Stimulated activated CD4-positive, alpha-beta T cell treated with anti-CD3 and anti-CD28 coated beads, TNF-alpha, amount 100 ng/mL, for 48 hours (primary cell): ENCODE measurements at places on chromosomes 2 and 18.

DNA sequence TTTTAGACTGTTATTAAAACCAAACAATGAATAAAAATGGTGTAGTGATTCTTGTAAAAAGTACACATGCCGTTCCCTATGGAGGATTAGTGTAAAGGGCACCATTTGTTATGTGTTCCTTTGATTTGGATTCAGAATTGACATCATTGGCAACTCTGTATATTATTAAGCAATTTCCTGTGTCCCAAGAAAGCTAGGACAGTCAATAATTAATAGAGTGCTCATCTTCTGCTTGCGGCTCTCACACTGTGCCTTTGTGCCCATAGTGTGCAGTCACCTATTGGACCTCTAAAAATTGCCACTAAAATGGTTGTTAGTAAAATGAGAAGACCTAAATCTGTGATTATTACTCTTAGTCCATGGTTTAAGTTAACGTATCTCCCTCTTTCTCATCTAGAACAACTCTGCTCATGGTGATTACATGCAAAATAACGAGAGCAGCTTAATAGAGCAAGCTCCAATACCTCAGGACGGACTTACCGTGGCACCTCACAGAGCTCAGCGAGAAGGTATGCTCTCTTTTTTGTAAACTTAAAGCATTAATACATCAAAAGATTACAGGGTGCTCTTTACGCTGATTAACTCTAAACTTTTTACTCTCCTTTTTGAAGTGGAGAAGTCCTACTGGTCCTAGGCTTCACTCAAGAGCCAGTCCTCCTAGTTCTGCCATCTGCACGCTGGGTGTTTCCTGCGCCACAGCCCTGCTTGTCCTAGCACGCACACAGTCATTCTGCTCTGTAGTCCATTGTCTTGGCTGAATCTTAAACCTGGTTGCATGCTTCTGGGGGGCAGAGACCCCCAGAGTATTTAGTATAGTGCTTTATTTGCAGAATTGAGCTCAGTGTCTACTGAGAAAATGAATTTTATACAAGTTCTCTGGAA, 16.7 kb downstream of the ZCCHC2 start:
- no peak for DNase-seq

DNA sequence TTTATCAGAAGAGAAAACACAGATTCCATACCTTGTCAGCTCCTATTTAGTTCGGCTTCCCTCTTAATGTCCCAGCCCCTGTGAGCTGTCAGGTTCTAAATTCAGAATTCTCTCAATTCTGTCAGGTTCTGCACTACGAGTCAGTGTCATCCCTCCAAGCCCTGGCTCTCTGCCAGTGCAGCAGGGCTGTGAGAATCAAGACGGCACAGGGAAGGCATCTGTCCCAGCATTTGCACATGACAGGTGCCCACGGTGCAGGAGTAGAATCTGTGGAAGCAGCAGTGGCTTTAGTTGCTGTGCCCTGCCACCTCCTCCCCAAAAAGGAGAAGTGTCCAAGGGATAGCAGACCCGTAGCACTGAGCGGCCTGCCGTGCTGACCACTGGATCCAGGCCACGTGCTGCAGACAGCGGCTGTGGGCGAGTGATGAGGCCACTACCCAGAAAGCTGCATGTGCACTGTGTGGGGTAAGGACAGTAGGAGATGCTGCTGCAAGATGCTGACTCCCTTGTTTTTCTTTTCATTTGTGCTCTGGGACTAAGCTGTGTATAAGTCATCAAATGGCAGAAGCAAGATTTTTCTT, 12.8 kb downstream of the RBFA start:
- DNase-seq = no peak

DNA sequence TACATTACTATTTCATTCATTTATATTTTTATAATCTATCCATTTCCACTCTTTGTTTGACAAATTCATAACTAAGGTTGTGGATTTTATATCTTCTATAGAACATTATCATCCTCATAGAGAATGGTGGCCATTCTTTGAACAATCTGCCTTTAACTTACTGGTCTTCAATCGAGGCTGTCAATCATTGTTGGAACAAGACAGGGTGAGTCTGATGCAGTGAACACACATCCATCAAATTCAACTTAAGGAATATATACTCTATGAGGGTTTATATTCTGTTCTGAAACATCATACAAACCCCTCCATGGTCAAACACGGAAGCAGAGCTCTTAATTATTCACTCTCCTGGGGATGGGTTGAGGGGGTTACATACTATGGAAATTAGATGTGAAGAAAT, 28.3 kb upstream of the KLF7 start:
- no peak for DNase-seq

DNA sequence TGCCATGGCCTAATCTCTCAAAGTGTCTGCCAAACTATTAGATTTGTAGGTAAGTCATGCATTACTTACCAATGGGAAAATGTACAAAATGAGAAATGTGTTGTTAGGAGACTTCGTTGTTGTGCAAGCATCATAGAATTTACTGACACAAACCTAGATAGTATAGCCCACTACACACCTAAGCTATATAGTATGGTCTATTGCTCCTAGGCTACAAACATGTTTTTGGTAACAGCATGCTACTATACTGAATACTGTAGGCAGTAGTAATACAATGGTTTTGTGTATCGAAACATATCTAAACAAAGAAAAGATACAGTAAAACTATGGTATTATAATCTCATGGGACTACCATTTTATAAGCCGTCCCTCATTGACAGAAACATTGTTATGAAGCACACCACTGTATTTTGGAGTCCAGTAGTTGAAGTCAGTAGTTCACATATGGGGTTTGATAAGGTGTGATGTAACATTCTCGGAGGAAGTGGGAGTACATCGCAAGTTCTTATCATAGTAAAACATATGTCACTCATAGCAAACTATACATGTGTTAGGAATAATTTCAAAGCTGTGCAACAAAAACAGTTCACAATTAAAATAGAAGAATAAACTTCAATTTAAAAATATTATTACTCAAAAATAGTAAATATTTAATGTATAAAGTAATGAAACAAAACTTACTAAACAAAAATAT, 12.0 kb upstream of the GTF2A1L start:
- no peak for DNase-seq

DNA sequence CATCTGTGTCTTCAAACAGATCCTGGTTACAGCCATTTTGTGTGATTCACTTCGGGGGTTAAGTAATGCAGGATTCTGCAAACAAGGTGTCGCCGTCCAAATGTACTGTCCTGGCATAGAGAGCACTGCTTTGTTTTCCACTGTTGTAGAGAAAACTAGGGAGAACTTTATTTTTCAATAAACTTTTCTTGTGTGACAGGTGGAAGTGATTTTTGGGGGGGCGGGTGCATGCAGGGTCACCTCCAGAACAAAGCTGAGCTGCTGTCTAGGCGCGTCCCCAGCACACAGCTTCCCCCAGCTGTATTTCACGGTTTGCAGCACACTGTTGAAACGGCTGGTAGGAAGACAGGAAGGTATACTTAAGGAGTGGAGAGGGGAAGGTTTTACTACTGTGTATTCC, 200.6 kb downstream of the MGAT5 start:
- DNase-seq = no peak

- DNase-seq = no peak
These were observed 7.3 kb downstream of the PAX3 start for GRCh38 chr2:222291485-222291841.

- DNase-seq = no peak
These were observed 40.6 kb upstream of the ANXA4 start for GRCh38 chr2:69701100-69701945.

DNA sequence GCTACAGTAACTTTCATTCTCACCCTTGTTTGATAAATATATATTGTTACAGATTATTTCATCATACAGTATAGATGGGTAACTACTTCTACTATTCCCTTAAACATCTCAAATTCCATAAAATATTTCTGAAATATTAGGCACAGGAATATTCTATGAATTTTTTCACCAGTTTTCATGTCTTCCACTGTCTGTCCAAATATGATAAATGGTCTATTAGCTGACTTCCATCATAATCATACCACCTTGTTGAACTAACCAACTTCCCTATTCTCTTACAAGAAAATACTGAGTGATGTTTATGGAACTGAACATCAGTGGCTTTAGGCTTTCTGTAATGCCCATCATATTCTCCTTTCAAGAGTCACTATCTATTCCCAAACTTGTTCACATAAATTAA, 82.4 kb downstream of the TRAPPC8 start:
- DNase-seq = no peak

GRCh38 chr2:220373878-220374277, 746.4 kb downstream of the SLC4A3 start:
- DNase-seq = no peak

GRCh38 chr2:206805887-206806607, 40.6 kb downstream of the FASTKD2 start:
- DNase-seq = no peak

DNA sequence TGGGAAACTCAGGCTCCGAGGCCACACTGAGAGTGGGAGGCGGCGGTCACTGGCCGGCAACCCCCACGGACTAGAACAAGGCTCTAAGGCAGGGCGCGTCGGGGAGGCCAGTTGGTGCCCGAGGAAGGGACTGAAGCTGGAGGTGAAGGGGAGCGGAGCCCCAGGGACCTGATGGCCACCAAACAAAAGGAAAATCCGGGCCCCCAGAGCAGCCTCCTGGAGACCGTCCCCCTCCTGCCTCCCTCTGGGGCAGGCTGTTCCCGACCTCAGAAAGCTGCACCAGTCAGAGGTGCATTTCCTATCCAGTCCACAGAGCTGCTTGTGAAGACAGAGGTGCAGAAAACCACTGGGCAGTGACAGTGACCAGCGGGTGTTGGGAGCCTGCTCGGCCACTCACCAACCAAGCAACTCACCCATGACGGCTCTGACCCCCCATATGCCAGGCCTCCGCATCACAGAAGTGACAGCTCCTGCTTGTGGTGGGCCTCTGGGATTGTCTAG, 172.7 kb downstream of the TWIST2 start:
- no peak for DNase-seq

GRCh38 chr18:27723168-27723567, 453.8 kb downstream of the CDH2 start:
- no peak for DNase-seq

GRCh38 chr18:6509832-6510231, 95.1 kb upstream of the L3MBTL4 start:
- DNase-seq = no peak

GRCh38 chr2:154699575-154699930, 1.1 kb downstream of the KCNJ3 start:
- no peak for DNase-seq

DNA sequence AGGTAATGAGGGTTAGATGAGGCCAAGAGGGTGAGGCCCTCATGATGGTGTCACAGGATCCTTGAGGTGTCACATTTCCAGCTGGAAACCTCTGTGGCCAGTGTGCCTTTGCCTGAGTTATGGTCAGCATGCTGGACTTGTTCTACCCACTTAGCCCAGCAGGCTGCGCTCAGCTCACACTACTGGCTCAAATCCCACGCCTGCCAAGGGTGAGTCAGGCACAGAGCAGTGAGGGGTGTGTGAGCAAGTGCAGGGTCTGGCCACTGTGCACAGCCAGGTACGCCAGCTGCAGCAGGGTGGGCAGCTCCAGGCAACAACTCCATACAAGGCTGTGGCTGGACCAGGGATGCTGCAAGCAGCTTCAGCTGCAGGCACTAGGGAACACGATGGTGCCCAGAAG, 616.6 kb upstream of the FSHR start:
- no peak for DNase-seq

- DNase-seq = no peak
These were observed 520 bp downstream of the GLS start for GRCh38 chr2:190881084-190881597.

- no peak for DNase-seq
These were observed 41.1 kb downstream of the LDLRAD4 start for GRCh38 chr18:13259701-13260100.

DNA sequence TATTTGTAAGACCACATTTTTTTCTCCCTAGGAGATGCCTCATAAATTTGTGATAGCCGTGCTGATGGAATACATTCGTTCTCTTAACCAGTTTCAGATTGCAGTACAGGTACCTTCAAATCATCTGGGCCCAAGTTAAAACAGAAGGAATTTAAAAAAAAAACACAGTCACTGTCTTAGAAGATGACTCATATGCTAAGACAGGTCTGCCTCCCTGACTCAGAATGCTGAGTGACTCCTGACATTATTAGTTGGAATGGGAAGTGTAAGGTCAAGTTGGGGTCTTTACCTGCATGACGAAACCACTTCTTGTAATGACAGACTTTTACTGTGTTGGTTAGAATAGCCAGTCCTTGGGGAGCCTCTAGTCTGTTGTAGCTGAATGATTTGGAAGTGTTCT, 26.3 kb downstream of the RMC1 start:
- no peak for DNase-seq

DNA sequence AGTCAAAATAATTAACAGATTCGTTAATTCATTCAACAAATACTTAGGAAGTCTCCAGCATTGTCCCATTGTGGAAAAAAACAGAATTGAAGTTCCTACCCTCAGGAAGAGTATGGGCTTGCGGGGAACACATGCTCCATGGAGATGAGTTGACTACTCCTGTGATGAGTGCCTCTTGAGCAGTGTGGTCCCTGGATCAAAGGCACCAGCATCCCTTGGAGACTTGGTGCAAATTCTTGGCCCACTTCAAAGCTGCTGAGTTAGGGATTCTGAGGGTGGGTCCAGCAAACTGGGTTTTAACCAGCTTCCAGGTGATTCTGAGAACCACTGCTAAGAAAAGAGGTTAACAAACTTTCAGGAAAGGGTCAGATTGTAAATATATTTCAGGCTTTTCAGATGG, 361.6 kb downstream of the MYCN start:
- no peak for DNase-seq

GRCh38 chr2:241635756-241636155, 1.2 kb downstream of the THAP4 start:
- no peak for DNase-seq

- DNase-seq = no peak
These were observed 640.2 kb upstream of the SYT4 start for GRCh38 chr18:43917520-43917919.

- no peak for DNase-seq
These were observed 428.7 kb upstream of the TNP1 start for GRCh38 chr2:217288472-217289063.

- peak; percentile 19 for DNase-seq
These were observed at the start of gene VPS54 for GRCh38 chr2:64019083-64019974. TSS of gene VPS54 (minus strand) at chr2:64019428. CDS start at chr2:63983999, 35,429 bp downstream.

DNA sequence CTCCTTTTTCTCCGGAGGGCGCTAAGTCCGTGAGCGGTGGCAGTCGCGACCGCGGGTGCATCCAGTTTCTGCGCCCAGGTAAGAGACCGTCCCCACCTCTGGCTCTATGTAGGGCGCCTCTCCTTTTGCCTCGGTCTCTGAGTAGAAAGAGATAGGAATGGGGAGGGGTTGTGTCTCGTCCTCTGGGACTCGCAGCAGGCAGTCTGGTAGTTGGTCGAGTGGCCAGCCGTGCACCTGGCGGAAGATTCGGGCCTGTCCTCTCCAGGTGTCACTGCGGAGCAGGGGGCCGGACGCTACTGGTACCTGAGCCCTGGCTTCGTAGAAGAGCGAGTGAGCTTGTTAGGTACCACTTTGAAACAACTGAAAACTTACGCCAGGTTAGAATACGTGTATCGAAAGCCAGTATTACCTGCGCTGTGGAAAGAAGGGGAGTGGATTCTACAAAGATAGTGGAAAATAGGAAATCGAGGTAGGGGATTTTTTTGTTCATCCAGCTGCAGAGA, 403 bp downstream of the MAP2 start:
- no peak for DNase-seq

GRCh38 chr2:231545105-231545902, 15.1 kb upstream of the NMUR1 start:
- peak; percentile 48 for DNase-seq
